ENCODE measurements at places on chromosomes 3 and 15.
A peak's percentile ranks its signal among the peaks of the same experiment; 100 is the strongest.

DNA sequence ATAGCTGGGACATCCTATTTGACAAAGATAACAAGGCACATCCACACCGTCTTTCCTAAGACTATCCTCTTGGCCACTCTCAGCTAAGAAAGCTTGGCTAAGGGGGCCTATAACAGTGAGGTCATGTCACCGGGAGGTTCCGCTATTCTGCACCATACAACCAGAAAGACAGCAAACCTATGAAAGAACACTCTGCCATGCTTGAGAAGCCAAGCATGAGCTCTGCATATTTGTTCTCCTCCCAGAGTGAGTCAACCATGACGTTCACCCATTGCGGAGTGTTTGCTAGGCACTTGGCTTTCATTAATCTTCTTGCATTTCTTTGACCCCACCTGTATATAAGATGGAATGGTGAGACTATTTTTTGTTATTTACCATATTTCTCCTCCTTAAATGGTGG, 141.2 kb downstream of the GMNC start:
- DNase-seq: no peak

- DNase-seq: no peak
Observed at GRCh38 chr3:138474163-138474562, 39.7 kb downstream of the ESYT3 start.

DNA sequence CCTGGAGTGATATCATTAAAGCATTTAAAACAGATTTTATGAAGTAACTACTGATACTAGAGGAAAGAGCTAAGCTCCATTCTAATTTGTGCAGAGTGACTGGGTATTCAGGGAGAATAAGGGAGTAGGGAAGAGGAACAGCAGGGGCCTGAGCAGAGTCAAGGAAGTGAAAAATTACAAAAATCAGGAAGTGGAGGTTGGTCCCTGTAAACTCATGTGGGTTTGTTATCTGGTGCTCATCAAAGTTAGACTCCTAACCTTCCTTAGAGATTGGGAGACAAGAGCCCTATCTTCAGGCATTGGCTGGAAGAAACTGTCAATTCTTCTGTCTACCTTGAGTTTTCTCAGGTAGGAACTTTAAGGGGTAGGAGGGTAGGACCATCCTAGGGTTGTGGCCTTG, 82.5 kb downstream of the NEK11 start:
- no peak for DNase-seq

DNA sequence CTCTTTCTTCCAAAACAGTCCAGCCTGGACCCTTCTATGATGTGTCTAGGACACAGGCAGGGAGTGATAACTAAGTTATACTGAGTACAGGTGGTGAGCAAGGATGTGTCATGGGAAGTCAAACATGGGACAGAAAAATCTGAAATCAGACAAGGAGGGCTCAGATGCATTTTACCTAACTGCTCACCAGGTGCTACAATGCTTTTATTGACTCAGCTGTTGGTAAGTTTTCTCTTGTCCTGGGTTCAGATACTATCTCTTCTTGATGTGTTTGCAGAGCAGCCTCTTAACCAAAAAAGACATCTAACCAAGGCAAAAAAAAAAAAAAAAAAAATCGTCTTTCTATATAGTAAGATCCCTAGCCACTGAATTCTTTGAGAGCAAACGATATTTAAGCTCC, 378.6 kb downstream of the VPS13C start:
- no peak for DNase-seq

GRCh38 chr3:105656651-105657504, 211.9 kb downstream of the CBLB start:
- DNase-seq: no peak

GRCh38 chr3:167304077-167304476, 76.0 kb downstream of the ZBBX start:
- no peak for DNase-seq

- peak; percentile 87 for DNase-seq
Observed at GRCh38 chr3:46078712-46079400, 51.6 kb upstream of the XCR1 start.

DNA sequence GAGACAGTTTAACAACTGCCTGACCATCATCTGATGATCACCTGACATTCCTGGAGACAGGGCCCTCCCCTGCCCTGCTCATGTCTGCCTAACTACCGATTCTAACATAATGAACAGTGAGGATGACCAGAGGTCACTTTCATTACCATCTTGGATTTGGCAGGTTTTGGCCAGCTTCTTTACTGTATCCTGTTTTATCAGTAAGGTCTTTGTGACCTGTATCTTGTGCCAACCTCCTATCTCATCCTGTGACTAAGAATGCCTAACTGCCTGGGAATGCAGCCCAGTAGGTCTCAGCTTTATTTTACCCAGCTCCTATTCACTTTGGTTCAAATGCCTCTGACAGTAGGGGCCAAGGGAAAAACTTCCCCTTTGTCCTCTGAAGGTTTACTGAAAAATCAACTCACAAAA, 40.2 kb downstream of the METTL6 start:
- no peak for DNase-seq

GRCh38 chr3:45915518-45916231, 27.6 kb upstream of the CXCR6 start:
- peak; percentile 52 for DNase-seq

GRCh38 chr3:178336336-178336735, 199.9 kb upstream of the KCNMB2 start:
- DNase-seq: no peak

GRCh38 chr3:8625991-8626390, 18.6 kb downstream of the SSUH2 start:
- DNase-seq: no peak

- DNase-seq: no peak
Observed at GRCh38 chr3:112038863-112039262, 4.3 kb downstream of the TMPRSS7 start.

GRCh38 chr3:71063773-71064290, 519.7 kb downstream of the FOXP1 start:
- DNase-seq: no peak

- DNase-seq: peak; percentile 78
Observed at GRCh38 chr15:31488437-31489204, 162.0 kb downstream of the KLF13 start.

GRCh38 chr3:114294940-114295480, 1.2 kb downstream of the TIGIT start:
- DNase-seq: no peak

- DNase-seq: no peak
Observed at GRCh38 chr3:127093312-127093711, 99.6 kb upstream of the PRR23E start.

DNA sequence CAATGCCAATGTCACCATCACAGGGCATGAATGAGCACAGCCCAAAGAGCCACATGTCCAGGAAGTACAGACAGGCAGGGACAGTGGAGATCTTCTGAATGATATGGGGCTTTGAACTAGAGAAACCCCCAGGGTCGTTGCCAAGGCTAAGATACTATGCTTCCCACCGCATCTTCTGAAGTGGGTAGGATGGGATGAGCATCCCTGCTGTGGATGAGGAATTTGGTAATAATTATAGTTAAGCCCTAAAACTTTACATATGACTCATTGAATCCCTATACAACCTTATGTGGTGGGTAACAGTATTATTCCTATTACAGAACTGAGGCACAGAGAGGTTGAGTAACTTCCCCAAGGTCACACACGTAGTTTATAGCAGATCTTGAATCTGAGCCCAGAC, 44.2 kb downstream of the WNT5A start:
- no peak for DNase-seq

DNA sequence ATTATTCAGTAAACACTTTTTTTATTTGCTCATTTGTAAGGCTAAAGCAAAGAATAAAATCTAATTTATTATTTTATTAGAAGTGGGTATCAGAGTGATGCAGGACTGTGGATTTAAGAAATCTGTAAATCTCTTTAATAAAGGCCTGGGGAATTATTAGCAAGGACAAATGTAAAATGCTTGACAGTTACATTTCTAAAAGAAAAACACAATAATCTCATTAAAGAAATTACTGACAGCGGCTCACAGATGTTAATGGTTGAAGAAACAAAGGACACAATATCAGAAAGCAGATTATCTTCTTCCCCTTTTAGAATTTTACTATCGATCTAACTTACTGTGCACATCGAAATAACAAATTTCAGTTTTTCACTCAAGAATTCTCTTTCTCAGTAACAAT, 262.1 kb upstream of the MEIS2 start:
- no peak for DNase-seq

DNA sequence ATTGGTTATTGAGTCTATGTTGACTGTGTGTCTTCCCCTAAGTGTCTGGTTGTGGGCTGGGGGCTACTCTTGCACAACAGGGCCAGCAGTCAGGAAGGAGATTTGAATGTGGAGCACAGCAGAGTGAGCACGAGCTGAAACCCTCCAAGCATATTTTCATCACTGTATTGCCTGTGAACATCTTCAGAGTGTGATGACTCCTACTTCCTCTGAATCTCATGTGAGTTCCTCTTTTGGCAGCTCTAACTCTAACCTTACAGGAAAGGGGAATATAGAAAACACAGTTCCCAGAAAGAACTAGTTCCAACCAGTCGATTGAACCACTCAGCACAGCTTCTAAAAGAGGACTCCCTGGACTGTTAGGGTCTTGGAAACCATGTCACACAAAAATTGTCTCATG, 211.6 kb downstream of the RAP2B start:
- no peak for DNase-seq

DNA sequence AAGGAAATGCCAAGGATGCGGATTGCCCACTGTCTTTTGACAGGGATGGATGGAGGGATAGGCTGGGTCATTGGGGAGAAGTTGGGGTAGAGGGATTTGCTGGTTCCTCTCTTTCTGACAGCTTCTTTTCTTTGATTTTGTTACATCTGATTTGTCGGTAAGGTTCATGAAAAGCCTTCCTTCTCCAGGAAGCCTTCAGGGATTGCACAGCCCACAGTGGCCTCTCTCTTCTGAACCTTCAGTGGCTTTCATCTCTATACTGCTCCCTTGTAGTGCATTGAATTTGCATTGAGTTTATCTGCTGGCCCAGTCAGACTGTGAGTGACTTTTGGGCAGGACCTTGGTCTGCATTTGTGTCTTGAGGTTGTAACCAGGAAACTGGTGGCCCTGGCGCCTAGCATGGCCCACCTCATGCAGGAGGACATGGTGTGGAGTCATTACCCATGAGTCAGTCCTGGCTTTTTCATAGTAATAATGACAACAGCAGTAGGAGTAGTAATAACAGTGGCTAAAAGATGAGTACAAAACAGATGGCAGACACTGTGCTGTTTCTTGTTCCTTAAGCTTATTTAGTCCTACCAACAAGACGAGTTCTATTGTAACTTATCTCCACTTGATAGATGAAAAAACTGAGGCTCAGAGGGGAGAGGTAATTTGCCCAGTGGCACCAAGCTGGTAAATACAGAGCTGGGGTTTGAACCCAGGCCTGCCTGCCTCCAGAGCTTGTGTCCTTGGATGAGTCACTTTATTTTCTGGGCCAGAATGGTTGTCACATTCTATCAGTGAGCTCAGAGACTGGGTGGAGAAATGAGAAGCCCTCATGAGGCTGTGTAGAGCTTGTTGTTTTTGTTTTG, 28.4 kb downstream of the SMAD6 start:
- no peak for DNase-seq

DNA sequence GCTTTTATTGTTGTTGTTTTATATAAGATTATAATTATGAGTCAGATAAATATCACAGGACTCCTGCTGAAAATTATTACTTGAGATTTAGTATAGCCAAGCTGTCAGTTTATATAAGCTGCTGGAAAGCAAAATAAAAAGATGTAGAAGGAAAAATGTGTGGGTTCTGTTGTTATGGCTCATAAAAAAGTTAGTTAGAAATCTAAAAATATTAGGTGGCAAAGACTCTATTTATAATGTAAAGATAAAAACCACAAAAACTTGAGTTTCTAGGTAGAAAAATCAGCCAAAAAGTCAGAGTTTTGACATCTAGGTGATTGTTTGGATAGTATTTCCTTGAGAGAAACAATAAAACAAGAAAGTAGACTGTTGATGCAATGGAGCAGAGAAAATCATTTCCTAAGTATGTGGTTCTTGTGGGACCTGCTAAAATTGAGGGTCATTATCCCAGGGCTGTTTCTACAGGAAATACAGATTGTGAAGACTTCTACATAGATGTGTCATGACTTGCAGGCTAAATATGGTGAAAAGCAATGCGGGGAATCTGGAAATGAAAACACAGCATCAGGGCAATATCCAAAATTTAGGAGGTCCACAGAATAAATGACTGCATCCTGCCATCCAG, 1109.6 kb upstream of the CADM2 start:
- no peak for DNase-seq

DNA sequence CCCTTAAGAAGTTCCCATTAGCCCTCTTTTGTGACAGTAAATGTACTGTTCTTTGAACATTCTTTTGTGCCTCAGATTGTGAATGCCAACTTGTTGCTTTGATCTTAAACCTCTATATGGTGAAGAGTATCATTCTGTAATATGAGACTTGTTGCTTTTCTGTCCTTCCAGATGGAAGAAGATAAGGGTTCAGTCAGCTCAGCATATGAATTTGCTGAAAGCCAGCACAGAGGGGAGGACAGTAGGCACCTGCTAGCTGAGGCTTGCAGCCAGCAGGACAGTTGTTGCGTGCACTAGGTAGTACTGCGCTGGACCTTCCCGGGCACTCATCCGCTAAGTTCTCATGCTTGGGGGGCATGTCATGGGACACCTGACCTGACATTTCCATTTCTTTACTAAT, 74.7 kb downstream of the DCUN1D1 start:
- DNase-seq: no peak

- no peak for DNase-seq
Observed at GRCh38 chr3:122014741-122015140, 7.3 kb downstream of the ILDR1 start.

GRCh38 chr3:53071882-53072431, 26.1 kb upstream of the SFMBT1 start:
- no peak for DNase-seq

- no peak for DNase-seq
Observed at GRCh38 chr3:14640734-14641133, 10.8 kb upstream of the CCDC174 start.

DNA sequence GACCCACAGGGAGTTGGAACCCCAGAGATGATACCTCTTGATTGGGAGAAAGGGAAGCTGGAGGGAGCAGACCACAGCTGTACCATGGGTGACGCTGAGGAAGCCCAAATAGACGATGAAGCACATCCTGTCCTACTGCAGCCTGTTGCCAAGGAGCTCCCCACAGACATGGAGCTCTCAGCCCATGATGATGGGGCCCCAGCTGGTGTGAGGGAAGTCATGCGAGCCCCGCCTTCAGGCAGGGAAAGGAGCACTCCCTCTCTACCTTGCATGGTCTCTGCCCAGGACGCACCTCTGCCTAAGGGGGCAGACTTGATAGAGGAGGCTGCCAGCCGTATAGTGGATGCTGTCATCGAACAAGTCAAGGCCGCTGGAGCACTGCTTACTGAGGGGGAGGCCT, 201.1 kb downstream of the AKAP13 start:
- DNase-seq: no peak

- DNase-seq: no peak
Observed at GRCh38 chr3:31255007-31255581, 277.6 kb upstream of the STT3B start.

DNA sequence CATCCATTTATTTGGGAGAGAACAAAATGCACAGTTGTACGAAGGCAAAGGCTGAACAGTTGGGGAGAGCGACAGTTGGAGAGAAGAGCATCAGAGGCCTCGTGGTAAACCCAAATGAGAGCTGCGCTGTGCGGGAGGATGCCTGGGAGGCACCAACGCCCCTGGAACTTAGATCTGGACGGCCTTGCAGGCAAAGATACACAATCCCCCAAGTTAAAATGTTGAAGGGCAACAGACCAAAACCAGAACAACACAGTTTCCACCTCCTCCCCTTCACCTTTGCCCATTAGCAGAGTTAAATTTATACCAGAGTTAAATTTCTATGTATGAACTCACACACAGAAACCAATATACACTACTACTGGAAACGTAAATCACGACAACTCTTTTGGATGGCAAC, 339.6 kb downstream of the RORA start:
- no peak for DNase-seq

All from AG09319 (cell line).